ENCODE measurements at places on chromosomes 7 and 10.
A peak's percentile ranks its signal among the peaks of the same experiment; 100 is the strongest.

- peak; percentile 4 for DNase-seq
Observed at GRCh38 chr7:37421861-37422500, 26.7 kb downstream of the ELMO1 start.

- DNase-seq, result no peak
Observed at GRCh38 chr7:19397911-19398310, 252.7 kb upstream of the FERD3L start.

DNA sequence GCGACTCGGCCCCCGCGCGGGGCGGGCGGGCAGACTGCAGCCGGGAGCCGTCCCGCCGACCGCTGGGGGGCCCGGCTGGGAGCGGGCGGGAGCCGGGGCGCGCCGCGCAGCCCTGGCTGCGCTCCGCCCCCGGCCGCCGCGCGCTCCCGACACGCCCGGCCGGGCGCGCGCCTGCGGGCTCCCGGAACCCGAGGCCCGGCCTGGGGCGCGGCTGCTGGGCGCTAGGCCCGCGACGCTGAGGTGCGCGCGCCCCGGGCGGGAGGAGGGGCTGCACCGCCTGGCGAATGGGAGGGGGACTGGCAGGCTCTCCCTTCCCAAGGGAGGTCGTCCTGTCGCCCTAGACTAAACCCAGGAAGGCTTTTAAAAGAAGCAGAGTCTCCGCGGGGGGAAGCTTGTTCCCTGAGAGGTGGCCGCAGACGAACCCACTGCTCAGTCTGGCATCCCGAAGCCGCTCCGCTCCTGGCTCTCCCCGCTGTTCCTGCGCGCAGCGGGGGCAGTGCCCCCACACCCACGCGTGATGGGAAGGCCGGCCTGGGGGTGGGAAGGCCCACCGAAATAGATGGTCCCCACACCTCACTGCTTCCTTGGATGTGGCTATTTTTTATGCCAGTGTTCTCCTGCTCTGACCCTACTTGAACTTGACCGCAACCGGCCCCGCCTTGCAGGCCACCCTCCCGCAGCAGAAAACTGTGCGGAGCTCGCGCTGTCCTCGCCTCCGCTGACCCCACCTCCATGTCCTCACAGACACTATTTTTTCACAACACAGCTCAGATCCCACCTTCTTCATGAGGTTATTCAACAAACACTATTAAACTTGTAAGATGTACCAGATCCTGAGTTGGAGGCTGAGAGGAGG lies at the start of gene VOPP1:
VOPP1 (minus strand) TSS at position 125 of the 856 bp plus-strand sequence. CDS start 178 bp downstream, outside the sequence.
- DNase-seq, result peak; percentile 92

GRCh38 chr7:36300696-36301350 lies 88.8 kb upstream of the ANLN start:
- DNase-seq, result peak; percentile 41

- DNase-seq, result no peak
Observed at GRCh38 chr10:63199716-63200115, 66.6 kb downstream of the NRBF2 start.

DNA sequence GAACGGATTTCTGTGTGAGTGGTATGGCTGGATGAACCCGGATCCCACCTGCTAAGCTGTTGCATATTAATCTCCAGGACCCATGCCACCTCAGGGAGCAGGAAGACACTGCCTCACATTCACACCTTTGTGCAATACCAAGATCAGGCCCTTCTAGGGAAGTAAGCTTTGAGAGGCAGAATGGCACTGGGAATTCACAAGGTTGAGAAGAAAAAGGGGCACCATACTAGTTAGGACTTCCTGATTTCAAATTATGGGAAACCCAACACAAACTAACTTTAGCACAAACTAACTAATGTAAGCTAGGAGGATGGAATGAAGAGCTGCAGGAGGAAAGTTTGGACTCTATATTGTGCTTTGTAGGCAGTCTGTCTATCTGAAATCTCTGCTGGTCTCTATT lies 71.3 kb downstream of the TBXAS1 start:
- no peak for DNase-seq

- peak; percentile 14 for DNase-seq
Observed at GRCh38 chr7:77657427-77658224, 38.6 kb upstream of the RSBN1L start.

GRCh38 chr10:101373063-101373462 lies 19.1 kb downstream of the BTRC start:
- DNase-seq, result no peak

DNA sequence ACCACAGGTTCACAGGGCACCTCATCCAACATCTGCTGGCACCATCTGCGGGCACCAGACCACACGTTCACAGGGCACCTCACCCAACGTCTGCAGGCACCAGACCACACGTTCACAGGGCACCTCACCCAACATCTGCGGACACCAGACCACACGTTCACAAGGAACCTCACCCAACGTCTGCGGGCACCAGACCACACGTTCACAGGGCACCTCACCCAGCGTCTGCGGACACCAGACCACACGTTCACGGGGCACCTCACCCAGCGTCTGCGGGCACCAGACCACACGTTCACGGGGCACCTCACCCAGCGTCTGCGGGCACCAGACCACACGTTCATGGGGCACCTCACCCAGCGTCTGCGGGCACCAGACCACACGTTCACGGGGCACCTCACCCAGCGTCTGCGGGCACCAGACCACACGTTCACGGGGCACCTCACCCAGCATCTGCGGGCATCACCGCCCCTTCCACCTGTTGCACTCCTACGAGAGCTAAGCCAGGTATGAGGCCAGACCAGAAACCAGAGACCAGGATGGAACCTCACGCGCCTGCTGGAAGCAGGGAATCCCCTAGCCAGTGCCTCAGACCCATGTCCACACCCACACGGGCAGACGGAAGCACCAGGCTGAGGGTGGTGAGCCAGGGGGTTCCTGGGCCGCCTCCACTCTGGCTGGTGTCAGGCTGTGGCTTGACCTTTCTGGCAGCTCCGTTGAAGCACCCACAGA lies 182.8 kb downstream of the MAD1L1 start:
- DNase-seq, result no peak

DNA sequence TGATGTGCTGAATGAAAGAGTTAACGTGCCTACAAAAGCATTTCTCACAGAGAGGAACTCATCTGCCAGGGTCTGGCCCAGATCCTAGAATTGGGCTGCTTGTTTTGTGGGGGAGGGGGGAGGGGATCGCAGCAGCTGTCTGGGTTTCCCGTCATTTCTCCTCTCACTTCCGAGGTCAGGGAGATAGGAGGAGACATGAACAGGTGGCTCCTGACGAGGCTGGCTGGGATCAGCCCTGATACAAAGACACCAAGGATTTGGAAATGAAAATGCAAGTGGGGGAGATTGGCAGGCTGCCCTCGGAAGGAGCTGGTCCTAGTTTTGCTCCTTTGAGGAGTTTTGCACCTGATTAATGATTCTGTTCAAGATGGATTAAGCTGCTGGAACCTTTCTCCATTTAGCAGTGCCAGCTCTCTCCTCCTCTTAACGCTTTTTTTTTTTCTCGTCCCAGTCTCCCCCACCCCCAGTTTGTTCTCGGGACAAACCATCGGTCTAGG lies 86.8 kb upstream of the KMT2C start:
- peak; percentile 26 for DNase-seq

- no peak for DNase-seq
Observed at GRCh38 chr10:117740691-117741222, 198.2 kb downstream of the EMX2 start.

DNA sequence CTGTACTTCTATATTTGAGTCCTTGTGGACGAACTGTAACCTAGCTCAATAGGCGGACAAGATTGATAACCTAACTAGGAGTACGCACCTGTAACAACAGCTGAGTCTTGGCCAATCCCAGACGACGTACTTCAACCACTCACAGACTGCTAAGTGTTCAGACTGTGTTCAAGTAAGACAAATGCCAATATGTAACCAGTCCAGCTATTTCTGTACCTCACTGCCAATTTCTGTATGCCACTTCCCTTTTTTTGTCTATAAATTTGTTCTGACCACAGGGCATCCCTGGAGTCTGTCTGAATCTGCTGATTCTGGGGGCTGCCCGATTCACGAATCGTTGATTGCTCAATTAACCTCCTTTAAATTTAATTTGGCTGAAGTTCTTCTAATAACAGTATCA lies 32.2 kb downstream of the HACD1 start:
- no peak for DNase-seq

DNA sequence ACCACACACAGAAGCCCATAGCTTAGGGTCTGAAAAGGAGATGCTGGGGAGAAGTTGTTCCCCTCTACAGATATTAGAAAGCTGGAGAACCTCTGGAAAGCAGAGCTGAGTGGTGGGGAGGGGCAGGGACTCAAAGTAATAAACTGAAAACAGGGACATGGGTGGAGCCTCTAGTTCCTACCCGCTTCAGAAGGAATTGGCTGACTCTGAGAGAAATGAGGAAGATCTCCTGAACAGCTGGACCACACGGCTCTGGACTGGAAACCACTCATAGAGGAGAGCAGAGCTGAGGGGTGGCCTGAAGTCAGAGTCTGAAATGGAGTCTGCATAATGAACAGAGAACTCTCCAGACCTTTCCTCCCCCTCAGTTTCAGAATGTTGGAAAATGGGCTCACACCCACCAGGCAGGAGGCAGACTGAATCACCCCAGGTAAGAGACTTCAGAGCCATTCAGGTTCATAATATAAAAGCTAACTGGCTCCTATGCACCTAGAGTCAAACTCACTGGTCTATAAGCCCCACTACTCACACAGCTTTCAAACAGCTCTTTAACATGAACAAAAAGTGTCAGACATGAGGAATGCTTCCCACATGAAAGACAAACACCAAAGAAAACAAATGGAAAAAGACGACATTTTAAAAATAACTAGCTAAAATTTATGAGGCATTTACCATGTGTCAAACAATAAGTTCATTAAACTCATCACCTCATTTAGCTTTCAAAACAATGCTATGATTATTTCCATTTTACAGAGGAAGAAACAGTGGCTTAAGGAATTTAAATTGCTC lies 68.1 kb downstream of the RNF216 start:
- DNase-seq, result no peak

GRCh38 chr7:25805027-25805687 lies 346.8 kb upstream of the NFE2L3 start:
- DNase-seq, result peak; percentile 45

- DNase-seq, result peak; percentile 60
Observed at GRCh38 chr7:133853706-133854276, 273.3 kb upstream of the LRGUK start.

DNA sequence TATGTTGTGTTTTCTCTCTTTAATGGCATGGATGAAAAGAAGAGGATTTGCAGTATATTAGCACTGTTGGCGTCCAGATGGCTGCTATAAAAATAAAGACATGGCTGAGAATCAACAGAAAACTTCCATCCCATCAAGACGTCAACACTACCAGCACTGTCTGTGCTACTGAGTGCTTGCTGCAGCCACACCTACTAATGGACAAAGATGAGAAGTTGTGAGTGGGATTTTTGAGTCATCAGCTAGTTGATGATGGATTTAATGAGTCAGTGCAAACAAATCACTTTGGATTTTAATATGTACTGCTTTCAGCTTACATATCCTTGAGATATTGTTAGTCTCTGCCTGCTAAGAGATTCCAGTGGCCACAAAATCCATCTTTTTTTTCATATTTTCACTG lies 631.0 kb upstream of the ANKRD30A start:
- DNase-seq, result peak; percentile 75

DNA sequence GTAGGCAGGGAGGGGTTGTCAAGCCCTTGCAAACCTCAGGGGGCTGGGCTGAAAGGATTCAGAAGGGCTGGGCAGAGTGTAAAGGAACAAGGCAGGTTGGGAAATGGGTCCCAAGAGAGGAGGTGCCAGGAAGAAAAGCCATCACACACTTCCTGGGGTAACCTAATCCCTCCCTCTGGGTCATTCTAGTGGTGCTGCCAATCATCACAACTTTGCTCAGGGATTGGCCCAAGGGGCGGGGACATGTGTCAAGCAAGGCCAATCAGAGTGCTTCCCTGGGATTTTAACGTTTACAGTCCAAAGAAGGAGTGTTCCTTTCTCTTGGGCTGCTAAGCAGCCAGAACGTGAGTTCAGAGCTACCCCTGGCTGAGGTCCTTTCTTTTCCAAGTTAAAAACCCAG lies 57.1 kb upstream of the NPTX2 start:
- DNase-seq, result no peak

DNA sequence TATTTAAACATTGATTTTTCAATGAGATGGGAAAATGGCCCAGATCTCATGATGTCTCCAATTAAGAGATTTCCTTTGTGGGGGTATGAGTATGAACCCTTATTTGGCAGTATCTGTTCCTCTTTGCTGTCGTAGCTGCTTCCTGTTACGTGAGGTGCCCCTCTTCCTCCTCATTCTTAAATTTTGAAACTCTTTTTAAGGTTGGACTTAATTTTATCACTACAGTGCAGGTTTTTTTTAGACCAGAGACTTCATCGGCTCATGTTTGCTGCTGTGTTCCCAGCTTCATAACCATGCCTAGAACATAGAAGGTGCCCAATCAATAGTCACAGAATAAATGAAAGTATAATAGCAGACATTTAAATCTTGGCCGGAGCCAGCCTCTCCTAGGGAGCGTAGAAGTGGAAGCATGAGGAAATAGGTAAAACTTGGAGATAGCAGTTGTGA lies 2.4 kb downstream of the MIOS start:
- DNase-seq, result no peak

DNA sequence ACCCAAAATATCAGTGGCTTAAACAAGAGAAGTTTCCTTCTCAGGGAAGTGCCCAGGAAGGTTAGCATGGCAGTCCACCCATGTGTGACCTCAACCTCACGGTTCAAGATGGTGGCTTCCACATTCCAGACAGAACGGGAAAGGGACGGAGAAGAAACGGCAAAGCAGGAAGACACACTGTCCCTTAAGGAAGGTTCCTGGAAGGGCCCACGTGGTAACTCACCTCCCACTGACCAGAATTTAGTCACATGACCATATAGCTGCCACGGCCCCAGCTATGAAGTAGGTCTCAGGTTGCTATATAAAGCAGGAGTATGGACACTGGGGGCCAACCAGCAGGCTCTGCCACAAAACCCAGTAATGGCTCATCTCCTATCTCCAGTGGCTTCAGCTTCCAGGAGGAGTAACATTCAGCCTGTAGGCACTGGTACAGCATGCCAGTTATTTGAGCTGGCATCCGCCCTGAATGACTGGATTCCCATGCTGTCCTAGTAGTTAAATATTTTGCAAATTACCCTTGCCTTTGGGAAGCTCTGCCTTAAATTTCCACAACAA lies 278.5 kb upstream of the KLF14 start:
- peak; percentile 68 for DNase-seq

DNA sequence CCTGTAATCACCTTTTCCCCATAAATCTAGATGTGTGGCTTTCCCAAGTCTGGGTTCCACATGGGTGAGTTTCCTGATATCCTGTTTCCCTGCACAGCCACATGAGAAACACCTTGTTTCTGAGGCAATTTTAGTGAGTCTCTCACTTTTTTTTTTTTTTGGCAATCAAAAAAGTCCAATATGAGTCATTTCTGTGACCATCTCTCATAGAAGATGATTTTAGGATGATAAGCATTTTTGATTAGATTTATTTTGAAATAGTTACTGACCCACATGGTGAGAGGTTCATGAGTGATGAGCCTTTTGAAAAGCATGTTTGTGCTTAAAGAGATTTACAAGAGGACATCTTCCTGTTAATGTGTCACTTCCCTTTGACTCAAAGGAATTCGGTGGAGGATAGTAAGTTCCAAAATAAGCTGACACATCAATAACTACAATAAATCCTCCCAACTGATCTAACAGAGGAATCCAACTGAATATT lies 464.0 kb downstream of the INHBA start:
- peak; percentile 37 for DNase-seq

GRCh38 chr7:2893411-2893861 lies 49.3 kb upstream of the GNA12 start:
- DNase-seq, result no peak
